Kidney (tissue), 22 donors: ENCODE measurements at places on chromosomes 16 and 17.

- DNase-seq = peak; percentile 67
Observed at GRCh38 chr16:87160234-87160636, 157.0 kb downstream of the C16orf95 start.

DNA sequence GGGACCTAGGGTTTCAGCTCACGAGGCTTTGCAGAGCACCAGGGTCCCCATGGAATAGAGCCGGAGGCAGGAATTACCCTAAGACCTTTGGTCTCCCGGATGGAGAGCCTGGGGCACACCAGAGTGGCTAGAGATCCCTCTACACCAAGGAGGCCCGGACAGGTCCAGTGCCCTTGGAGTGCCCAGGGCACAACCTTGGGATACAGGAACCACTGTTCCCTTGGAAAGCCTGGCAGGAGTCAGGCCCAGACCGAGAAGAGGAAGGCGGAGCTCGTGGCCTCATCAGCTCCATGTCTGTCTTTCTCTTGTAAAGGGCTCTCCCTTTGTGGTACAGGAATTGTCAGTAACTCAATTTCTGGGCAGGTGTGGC is 3.8 kb upstream of the DBNDD1 start:
- DNase-seq = no peak

GRCh38 chr16:66516509-66516807 is 33.5 kb downstream of the TK2 start:
- DNase-seq = no peak

DNA sequence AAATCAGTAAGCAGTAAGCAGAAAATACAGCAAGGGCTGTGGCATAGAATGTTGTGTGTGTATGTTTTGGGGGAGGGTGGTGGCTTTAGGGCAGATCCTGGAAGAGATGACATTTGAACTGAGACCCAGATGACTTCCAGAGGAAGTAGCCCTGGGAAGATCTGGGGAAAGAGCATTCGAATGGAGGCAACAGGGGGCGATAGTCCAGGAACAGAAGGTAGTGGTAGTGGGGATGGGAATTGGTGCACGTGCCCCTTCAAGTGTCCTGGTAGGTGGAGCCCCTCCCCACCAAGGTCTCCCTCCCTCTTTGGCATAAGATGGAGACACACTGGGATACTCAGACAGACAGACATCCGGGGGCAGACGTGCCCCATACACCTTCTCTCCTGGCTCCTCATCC is 14.1 kb downstream of the ARHGEF15 start:
- no peak for DNase-seq

DNA sequence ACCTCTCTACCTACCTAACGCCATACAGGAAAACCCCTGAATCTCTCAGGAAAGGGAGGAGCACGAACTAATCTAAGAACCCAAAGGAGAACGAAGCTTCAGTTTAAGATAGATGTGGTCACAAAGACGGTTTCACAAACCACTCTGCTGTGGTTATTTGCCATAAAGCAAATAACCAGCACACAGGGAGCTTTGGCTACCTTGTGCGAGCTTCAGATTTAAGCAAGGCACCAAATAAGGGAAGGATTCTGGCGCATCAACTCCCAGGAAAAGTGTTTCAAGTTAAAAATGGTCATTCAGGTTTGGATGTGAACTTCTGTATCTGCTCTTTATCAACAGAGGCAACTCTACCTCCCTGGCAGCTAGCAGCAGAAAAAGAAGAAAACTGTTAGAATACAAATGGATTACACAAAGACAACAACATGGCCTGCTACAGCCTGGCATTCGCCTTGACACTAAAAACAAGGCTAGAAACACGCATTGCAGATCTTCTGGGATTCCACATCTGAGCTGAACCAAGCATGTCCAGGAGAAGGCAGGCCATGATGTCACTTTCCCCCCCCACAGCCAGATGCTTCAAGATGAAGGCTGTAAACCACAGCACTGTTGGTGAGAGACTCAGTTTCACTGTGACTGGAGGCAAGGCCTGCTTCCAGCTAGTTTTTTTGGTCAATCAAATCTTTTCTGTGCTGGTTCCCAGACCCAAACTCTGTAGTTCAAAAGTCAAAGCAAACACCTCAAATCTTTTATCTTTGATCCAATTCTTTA is 43.6 kb downstream of the SMG6 start:
- DNase-seq = no peak

DNA sequence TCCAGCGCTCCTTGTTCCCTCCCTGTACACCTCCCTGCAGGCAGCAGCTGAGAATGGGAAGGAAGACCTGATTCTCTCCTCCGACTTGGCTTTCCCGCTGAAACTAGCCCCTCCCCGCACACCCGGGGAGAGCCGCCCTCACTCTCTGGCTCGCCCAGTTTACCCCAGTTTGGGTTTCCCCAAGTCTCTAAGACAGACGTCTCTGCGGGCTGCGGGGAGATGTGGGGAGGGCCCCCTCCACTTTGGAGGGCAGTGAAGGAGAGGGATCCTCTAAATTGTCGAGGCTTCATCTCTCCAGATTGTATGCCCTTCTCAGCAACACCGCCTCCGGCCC is 797 bp downstream of the GRB7 start:
- no peak for DNase-seq

DNA sequence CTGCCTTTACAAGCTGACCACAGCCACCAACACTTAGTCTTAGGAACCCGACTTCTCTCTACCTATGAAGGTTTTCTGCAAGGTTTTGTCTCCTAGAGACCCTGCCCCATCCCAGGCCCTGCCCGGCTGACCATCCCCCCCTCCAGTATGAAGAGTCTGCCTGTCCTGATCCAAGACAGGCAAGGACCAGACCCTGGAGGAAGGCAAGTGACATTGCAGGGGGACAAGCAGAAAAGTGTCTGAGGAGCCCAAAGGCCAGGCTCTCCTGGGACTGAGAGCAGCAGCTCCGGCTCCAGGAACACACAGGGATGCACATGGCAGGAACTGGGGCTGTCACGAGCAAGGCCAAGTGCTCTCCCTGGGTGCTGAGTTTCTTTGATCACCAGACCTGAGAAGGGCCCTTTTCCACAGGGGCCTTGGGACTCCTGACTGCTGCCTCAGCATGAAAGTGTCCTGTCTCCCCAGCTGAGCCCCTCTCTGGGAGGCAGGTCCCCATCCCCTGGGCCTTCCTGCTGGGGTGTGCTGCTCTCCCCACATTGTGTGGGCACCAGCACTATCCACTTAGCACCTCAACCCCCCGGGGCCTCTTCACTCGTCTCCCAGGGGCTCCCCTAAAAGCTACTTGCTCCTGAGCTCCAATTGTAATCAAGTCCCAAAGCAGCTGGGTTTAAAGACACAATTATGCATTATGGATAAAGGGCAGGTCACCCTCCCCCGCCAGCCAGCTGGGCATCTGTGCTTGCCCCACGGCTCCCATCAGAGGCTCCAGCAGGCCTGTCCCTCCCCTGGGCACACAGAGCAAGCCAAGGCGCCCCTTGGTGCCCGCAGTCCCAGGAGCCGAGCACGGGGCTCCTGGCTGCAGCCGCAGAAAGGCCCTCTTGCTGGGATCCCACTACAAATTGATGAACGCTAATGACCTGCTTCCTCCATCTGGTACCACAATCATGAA is 11.6 kb upstream of the CACNG4 start:
- DNase-seq = no peak

GRCh38 chr17:72978593-72979218 is 113.8 kb downstream of the SLC39A11 start:
- DNase-seq = no peak

DNA sequence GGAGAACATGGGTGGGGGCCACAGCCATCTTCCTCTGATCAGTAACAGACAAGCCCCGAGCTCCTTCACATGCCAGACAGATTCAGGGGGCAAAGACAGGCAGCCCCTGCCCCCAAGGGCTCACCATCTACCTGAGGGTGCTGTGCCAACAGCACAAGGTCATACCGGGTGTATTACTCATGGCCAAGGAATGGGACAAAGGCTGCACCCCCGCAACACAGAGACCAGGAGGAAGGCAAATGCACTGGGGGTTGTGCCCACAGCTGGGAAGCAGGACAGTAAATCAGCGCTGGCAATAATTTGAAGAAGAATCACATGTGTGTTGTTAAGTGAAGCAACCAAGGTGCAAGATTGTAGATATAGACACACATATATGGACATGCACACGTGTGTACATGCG is 137.1 kb downstream of the C16orf95 start:
- DNase-seq = no peak

DNA sequence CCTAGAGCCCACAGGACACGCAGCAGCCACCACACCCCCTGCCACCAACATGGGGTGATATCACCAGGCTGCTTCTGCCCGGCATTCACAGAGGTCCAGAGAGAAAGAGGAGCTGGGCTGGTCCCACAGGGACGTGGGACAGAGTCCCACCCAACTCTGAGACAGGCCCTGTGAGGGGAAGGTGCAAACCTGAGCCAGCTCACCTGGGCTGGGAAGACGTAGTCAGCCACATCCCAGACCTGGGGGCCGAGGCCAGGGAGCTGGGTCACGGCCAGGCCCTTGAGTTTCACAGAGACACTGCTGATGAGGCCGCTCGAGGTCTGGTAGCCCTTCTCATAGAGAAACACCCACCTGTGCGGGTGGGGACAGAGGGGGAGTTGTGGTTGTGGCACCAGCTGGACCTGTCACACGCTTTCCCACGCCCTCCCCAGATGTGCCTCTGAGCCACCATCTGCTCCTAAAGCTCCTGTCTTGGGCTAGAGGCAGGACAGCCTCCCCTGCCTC is 11.2 kb downstream of the P2RX1 start:
- no peak for DNase-seq

DNA sequence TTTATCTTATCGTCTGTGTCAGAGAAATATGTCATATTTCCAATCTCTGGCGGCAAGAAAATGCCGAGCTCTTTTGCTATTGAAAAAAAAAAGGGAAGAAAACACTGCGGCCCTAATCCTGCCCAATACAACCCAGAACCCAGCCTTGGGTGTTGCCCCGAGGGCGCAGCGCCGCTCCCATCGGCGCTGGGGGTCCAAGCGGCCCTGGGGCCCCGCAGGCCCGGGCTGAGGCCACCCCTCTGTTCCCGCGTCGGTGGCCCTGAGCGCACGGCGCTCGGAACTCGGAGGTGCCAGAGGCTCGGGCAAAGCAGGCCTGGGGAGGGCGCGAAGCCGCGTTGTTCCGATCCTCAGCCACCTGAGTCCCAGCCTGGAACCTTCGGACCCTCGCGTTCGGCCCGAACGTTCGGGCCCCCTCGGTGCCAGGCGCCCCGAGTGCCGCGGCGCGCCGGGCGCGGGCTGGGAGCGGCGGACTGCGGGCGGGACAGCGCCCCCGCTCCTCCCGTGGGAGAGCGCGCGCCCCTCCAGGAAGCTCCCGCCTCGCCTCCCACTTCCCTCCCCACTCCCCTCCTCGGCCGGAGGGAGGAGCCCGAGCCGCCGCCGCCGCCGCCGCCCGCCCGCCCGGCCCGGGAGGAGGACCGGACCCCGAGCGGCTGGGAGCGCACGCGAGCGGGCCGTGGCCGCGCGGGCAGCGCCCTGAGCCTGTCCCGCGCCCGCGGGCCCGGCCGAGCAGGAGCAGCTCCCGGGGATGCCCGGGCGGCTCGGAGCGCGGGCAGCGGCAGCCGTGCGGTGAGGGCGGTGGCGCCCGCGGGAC is at the start of gene CPNE2:
TSS of gene CPNE2 (plus strand) at position 609 of the 811 bp plus-strand sequence. CDS start 18,160 bp downstream, outside the sequence.
- DNase-seq = peak; percentile 64

DNA sequence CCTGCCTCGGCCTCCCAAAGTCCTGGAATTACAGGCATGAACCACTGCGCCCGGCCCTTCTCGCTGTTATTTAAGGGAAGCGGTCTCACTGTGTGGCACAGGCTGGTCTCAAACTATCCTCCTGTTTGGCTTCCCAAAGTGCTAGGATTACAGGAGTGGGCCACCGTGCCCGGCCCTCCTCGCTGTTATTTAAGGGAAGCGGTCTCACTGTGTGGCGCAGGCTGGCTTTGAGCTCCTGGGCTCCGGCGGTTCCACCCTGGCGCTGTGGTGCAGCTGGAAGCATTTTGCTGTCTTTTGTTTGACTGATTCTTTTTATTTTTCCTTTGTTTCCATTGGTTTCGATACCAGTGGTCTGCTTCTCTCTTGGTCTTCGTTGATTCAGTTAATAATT is 40.7 kb downstream of the FOXK2 start:
- no peak for DNase-seq

GRCh38 chr17:39793301-39793872 is 55.6 kb downstream of the GRB7 start:
- DNase-seq = no peak

DNA sequence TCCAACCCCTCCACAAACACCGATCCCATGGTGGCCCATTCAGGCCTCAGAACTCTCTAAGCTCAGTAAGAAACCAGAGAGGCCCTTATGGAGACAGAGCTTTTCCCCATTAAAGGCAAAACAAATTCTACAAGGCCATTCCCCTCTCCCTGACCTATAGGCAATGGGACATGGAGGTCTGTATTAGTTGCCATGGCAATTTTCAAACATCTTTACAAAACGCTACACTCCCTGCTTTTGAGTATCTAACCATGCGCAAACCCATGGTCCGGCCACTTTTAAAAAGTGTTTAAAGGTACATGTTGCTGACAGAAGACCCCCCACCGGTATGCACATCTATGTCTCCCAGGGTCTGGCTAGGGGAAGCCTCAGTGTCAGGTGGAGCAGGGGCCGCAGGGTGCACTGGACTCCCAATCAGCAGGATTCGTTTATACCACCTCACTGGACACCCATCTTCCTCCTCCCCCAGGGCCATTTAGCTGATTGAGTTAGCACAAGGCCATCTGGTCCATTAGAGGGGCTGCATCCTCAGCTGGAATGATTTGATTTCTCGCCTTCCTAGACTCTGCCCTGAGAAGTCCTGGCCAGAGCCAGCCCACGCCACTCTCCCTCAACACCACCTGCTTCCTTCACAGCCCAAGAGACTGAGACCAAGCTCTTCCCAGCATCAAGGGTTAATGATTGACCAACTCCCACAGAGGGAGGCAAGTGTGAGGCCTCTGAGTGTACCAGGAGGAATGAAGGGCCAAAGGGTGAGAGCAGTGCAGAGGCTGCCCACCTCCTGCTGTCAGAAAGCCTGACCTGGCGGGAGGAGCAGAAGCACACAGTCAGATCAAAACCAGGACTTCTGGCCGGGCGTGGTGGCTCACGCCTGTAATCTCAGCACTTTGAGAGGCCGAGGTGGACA is 10.9 kb downstream of the ACLY start:
- no peak for DNase-seq

DNA sequence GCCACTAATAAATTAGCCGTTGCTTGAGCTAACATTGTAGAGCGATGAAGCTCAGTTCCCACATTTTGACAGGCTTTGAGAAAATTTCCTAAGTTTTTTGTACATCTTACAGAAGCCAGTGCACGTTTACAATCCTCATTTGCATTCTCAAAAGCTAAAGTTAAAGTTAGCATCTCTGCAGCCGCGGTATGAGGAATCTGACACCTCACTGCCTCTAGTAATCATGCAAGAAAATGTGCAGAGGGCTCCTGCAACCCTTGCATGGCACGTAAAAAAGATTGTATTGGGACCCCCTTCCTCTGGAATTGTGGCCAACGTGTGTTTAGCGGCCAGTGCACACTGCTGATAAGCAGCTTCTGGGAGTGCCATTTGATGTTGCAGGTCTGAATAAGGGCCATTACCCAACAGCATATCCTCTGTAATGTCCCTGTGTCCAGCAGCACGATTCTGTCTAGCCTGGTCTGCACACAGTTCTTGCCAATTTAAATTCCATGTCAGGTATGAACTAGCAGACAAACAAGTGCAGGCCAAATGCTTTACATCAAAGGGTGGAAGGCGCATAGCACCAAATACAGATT is 12.4 kb upstream of the ZNF689 start:
- DNase-seq = peak; percentile 30
